ENCODE measurements at places on chromosomes 7 and 10.

GRCh38 chr10:118981946-118982345, 47.6 kb upstream of the NANOS1 start:
- no peak for DNase-seq

- peak; percentile 65 for DNase-seq
These were observed 19.4 kb downstream of the MAGI2 start for GRCh38 chr7:79434098-79434497.

DNA sequence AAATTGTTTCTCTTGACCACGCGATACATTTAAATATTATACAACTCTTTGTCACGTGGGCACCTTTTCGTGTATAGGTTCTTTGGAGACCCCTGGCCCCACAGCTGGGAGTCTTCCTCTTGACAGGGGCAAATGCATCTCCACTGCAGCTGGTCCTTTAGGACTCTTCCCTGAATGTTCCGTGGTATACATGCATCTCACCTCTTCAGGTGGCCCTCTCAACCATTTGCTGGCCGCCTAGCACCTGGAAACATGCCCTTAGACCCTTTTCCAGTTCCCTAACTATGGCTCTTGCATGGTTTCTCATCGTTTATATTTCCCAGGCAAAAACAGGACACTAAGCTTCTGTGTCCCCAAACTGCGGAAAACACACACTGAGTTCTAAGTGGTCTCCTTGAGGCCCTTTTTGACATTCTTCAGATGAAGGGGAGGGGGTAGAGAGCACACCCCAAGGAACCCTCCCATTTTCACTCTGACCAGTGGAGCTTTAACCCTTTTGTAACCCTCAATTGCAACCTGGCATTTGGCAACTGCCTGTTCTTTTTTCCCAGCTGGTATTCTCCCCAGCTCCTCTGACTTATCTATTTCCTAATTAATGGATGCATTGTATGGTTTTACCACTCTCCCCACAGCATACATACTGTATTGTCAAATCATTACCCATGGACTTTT, 20.6 kb downstream of the HNRNPA2B1 start:
- no peak for DNase-seq

GRCh38 chr10:70430493-70431445, 10.7 kb downstream of the NODAL start:
- peak; percentile 51 for DNase-seq

- DNase-seq, result no peak
These were observed 6.0 kb downstream of the TSC22D4 start for GRCh38 chr7:100472854-100473499.

- DNase-seq, result no peak
These were observed 19.5 kb upstream of the PCBD1 start for GRCh38 chr10:70907637-70908405.

- no peak for DNase-seq
These were observed 2.1 kb upstream of the FAM3C start for GRCh38 chr7:121398246-121398645.

DNA sequence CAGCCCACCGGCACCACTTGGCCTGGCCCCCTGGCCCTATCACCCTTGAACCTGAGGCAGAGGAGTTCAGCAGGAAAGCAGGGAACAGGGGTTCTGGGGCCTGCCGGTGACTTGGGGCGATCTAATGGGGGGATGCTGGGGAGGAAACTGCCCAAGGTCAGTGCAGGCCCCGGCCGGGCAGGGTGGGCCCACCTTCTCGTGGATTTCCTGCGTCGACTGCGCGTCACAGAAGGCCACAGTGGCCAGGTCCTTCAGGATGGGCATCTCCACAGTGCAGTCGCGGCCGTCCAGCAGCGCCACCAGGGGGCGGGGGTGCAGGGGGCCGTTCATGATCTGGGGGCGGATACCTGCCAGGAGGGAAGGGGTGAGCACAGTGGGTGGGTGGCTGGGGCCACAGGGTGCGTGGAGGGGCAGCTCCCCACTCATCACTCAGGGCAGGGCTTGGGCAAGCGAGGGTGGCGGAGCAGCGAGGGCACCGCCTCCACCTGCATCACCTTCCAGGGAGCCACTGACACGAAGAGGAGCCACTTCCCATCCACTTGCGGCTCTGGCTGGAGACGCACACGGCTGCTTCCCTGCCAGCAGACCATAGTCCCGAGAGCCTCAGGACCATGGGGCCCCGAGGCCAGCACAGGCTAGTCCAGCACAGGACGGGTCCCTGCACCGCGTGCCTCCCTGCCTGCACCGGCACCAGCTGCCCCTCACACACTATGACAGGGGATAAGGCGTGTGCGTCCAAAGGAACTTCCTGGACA, 61.4 kb downstream of the ZRANB1 start:
- no peak for DNase-seq

- DNase-seq, result no peak
These were observed 65.9 kb upstream of the FZD1 start for GRCh38 chr7:91198371-91198770.

DNA sequence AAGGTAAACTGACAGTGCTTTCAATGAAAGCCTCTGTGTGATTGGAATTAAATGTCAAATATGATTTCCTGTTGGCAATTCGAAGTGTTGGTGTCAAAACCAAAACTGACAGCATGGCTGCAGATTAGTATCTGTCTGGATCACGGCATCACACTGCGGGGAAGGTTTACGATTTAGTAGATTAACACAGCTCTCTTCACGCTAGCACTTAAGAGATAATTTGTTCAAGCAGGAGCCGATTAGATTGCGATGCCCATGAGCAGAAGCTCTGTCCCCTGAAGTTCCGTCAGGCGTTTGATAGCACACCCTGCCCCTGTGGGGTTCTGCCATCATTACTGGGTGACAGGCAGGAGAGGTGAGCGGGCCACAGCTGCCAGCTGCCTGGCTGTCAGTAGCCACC, 279.5 kb upstream of the AUTS2 start:
- DNase-seq, result no peak

- DNase-seq, result peak; percentile 21
These were observed 207.2 kb downstream of the ZNF365 start for GRCh38 chr10:62581351-62581750.

GRCh38 chr7:75931680-75932079, 16.7 kb downstream of the POR start:
- no peak for DNase-seq

- no peak for DNase-seq
These were observed 49.9 kb downstream of the PTEN start for GRCh38 chr10:87913156-87913921.

DNA sequence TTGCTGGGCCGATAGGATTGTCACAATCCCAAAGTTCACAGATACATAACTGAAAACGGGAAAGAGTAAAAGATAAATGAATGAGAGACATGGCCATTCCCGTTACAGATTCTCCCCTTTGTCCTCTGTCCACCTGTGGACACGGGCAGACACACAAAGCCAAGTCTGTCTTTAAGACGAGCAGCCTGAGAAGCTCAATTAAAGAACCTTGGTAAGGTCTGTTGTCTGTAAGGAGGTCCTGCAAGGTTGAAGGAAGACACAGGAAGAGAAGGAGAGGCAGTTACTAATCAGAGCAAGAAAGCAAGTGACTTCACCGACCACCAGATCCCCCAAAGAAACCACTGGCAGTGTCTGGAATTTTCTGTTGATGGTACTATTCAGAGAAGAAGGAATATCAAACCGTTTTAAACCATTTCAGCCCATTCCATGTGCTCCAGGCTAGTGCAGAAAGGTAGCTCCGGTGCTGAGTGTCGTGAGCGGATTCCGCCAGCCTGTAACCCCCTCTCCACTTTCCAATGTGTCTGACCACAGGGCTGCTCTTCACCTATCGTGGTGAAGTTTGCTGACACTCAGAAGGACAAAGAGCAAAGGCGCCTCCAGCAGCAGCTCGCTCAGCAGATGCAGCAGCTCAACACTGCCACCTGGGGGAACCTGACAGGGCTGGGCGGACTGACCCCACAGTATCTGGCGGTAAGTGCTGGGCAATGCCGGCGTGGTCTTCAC, 252.6 kb downstream of the CELF2 start:
- DNase-seq, result peak; percentile 57

- no peak for DNase-seq
These were observed 60.9 kb downstream of the GLI3 start for GRCh38 chr7:42175834-42176723.

DNA sequence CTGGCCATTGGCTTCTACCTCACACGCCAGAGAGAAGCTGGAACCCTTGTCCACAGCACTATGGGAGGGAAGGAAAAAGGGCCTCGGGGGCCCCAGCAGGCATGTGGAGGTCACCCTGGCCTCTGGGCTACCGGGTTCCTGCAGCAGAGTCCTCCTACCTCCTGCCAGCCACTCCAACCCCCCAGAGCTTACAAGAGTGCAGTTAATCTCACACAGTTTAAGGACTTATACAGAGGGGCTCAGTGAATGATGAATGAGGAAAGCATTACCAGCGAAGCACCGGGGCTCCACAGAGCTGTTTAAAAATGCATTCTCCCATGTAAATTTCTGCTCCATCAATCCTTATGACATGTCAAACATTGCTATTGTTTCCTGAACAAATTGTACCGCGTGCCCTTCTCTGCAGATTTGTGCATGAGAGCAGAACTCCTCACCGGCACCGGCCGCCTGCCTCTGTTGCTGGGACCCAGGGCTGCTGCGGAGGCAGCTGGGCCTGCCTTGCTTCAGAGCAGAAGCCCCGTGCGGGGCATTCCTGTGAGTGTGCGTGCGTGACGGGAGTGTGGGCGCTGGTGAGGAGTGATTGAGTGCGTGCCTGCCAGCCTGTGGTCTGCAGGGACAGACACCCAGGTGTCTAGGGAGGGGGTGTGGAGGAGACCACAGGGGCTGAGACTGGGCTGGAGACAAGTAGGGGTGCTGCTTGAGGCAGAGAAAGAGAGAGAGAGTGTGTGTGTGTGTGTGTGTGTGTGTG, 52.8 kb downstream of the C10orf105 start:
- no peak for DNase-seq

GRCh38 chr10:73648975-73649829, 6.6 kb downstream of the SYNPO2L start:
- no peak for DNase-seq

- DNase-seq, result no peak
These were observed 16.6 kb downstream of the ANXA11 start for GRCh38 chr10:80188713-80189112.

- no peak for DNase-seq
These were observed 285.2 kb downstream of the DNAJB6 start for GRCh38 chr7:157622000-157622399.

DNA sequence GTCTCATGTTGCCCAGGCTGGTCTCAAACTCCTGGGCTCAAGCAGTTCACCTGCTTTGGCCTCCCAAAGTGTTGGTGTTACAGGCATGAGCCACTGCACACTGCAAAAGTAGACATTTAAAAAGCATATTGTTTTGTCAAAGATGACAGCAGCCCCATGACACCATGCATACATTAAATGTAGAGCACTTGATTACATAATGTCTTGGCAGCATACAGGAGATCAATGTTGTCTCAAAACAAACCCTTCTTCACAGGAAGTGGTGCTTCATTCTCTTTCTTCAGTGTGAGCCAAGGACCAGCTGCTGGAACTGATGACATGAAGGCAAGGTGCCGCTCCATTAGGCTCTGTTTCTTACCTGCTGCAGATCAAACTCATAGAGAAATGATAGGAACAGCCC, 218.4 kb downstream of the KLF6 start:
- DNase-seq, result no peak

DNA sequence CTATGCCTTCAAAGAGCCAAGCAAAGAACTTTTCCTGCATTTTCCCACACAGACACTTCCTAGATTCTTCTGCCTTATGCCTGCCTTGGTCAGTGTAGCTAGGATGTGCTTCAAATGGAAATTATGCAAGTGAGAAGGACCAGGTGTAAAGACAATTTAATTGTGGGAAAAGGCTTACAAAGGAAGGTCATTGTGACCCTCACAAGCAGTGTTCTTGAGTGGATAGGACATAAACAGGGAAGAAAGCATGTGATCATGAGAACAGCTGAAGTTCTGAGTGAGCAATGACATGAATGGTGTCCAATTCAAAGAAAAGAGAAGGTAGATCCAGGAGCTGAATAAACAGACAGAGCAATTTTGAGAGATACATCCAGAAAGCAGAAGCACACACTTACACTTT, 1.3 kb upstream of the PIP start:
- no peak for DNase-seq

GRCh38 chr7:90768301-90768700, 172.2 kb downstream of the CDK14 start:
- no peak for DNase-seq

- DNase-seq, result no peak
These were observed 82.8 kb upstream of the C7orf33 start for GRCh38 chr7:148507787-148508186.

- peak; percentile 94 for DNase-seq
These were observed 24.4 kb downstream of the RNF133 start for GRCh38 chr7:122674502-122674901.

- DNase-seq, result no peak
These were observed 399.0 kb downstream of the DNAJB6 start for GRCh38 chr7:157735826-157736225.

DNA sequence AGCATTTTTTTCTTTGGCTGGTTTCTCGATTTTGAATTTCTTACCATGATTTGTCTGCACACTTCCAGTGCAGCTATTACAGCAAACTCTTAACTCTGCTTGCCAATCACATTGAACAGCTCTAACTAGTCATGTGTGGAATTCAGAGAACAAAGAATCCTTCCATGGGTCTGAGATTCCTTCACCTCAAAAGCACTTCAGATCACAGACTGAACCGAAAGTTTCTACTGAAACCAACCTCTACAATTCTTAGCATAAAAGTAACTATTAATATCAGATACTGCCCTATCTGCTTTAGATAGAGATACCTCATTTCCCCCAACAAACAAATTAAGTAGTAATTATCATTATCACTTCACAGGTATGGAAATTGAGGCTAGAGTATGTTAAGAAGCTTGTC, 56.5 kb upstream of the SP4 start:
- no peak for DNase-seq

- peak; percentile 75 for DNase-seq
These were observed 82.2 kb downstream of the PIK3CG start for GRCh38 chr7:106947244-106947728.

- no peak for DNase-seq
These were observed 312.0 kb downstream of the WDR37 start for GRCh38 chr10:1367938-1368841.

- DNase-seq, result no peak
These were observed 16.6 kb upstream of the ADRB1 start for GRCh38 chr10:114027041-114027394.

- DNase-seq, result no peak
These were observed 35.5 kb downstream of the LRMDA start for GRCh38 chr10:75466886-75467285.

DNA sequence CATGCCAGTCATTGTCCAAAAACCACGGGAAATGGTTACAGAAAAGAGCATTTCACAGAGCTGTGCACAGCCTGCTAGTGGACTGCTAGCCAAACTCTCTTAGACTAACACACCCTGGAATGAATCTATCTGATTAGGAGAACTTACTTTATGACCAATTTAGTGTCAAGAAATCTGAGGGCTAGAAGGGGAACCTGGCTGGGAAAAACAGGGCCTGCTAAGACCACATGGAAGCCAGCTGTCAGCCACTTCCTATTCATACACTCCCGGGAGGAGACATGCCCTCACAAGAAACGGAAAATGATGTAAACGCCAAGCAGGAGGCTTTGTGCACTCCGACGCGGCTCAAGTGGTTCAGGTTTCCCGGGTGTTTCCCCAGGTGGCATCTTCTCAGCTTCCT, 54.8 kb downstream of the MPP7 start:
- peak; percentile 26 for DNase-seq

GRCh38 chr10:113399065-113399464, 153.8 kb upstream of the HABP2 start:
- DNase-seq, result no peak

Measured in astrocyte of the spinal cord (primary cell).